ENCODE measurements at places on chromosomes 3 and 15. TPM values are rescaled to one million over a fixed set of nuclear protein-coding genes. Genes with fewer than 3 reads are reported as not detected.
A peak's percentile ranks its signal among the peaks of the same experiment; 100 is the strongest.

GRCh38 chr15:52336529-52336928 is 40.9 kb upstream of the MYO5C start:
- no peak for DNase-seq

Gene CIAO2A
- 56.5 TPM for polyA plus RNA-seq

- no peak for DNase-seq
Measured at GRCh38 chr3:182294256-182294655, 499.0 kb upstream of the ATP11B start.

GRCh38 chr3:29537889-29538609 is 257.2 kb downstream of the RBMS3 start:
- DNase-seq = no peak

DNA sequence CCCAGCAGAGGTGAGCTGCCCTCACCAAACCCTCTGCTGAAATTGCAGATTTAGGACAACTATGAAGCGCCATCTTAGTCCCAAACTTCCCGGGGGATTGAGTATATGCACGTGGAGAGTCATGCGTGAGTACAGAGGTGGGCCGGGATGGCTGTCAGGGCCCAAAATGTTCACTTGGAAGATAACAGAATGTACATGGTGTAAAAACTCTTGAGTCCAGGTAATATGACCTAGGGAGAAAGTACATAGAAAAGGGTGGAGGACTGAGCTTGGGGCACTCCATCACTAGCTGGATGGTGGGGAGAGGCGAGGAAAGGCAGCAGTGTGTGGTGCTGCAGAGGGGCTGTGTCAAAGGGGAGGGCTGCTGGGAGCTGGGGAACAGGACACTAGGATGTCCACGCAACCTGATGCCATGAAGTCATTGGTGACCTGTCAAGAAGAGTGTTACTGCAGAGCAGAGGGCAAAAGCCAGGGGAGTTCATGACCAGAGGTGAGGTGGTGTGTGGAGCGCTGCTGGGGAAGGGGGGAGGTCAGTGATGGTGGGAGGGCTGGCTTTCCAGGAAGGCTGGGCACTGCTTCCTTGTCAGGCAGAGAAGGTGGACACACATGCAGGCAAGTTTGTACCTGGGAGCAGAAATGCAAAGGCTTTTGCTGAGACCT is 236.2 kb upstream of the LYSMD4 start:
- peak; percentile 10 for DNase-seq

DNA sequence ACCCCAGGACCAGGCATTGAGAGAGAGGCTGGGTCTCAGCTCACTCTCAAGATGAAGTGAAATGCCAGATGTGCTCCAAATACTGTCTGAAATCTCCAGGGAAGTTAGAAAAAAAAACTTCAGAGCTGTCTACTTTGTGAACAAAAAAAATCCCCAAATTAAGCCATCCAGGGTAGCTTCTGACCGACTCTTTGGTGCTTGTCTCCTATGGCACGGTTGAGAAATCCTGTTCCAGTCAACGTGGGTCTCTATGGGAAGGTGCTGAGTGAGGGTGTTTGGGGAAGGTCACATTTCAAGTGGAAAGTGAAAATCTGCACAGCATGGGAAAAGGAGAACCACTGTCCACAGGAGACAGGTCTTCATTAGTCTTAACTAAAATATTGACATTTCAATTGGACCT is 322.5 kb upstream of the CFAP20DC start:
- DNase-seq = no peak

DNA sequence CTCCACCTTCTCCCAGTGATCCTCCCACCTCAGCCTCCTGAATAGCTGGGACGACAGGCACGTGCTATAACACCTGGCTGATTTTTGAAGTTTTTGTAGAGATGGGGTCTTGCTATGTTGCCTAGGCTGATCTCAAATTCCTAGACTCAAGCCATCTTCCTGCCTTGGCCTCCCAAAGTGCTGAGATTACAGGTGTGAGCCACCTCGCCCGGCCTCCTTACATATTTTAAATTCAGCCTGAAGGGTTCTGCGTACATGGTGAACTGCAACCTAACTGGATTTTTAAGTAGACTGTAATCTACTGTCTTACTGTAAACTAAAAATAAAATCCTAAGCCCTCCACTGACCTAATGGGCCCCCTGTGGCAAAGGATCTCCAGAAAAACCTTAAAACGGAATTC is 34.1 kb downstream of the MASP1 start:
- DNase-seq = no peak

Gene GPR176
- 3.8 TPM for polyA plus RNA-seq

DNA sequence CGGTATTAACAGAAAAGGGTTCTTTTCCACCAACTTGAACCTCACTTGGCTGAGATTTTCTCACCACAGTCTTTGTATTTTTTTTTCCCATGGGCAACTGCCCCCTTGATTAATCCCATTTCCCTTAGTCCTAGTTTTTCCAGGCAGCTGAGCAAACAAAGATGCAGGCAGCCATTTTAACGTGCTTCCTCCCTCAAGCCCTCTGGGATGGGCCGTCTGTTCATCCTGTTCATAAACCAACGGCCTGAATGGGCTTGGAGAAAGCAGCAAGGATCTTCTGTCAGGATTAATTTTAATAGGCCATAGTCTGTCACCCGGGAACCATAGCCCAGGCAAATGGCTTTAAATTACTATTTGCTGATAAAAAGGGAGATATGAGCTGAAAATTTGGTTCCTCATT is 10.4 kb upstream of the POLR2M start:
- no peak for DNase-seq

DNA sequence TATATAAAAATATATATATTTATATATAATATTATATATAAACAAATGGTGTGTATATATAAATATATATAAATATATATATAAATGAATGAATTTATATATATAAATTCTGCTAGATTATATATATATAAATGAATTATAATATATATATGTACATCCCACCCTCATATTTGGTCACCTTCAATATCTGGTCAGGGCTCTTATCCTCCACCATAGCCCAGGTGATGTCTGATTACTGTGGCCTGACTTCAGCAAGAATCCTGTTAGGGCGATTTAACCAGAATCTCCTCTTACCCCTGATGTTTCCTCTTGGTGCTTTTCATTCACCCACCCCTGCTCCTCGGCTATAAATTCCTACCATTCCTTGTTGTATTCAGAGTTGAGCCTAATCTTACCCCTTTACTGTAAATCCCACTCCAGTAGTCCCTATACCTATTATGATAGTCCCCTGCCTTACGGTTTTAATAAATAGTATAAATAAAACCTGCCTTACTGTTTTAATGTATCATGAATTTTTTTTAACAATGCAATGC is 439.6 kb downstream of the PLOD2 start:
- DNase-seq = no peak

DNA sequence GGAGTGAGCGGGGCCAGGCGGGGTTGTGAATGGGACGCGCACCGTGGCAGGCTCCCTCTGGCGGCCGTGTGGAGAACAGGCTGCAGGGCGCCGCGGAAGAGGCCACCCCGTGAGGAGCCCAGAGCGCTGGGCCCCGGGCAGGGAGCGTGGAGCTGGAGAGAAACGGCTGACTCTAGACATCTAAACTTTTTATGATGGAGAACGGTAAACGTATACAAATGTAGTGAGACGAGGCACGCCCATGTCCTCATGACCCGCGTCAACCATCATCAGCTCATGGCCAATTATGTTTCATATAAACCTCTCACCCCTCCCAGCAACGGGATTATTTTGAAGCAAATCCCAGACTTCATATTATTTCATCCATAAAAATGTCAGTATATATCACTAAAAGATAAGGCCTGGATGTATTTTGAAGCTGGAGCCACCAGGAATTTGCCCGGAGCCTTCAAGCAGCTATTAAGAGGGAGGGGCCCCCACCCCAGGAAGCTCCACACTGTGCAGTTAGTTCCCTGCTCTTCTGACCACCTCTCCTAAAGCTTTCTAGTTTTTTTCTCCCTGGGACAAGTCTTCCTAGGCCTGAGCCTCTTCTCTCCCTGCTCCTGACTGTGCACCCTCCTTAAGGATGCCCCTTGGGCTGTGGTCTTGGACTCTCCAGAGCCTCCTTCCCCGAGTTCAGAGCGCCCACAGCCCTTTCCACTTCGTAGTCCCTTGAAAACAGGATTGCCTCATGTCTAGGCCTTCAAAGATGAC is 149.5 kb downstream of the SMAD6 start:
- DNase-seq = peak; percentile 86

Gene ILDR1
- polyA plus RNA-seq = 5.3 TPM

Gene MASP1
- polyA plus RNA-seq = 3.2 TPM

DNA sequence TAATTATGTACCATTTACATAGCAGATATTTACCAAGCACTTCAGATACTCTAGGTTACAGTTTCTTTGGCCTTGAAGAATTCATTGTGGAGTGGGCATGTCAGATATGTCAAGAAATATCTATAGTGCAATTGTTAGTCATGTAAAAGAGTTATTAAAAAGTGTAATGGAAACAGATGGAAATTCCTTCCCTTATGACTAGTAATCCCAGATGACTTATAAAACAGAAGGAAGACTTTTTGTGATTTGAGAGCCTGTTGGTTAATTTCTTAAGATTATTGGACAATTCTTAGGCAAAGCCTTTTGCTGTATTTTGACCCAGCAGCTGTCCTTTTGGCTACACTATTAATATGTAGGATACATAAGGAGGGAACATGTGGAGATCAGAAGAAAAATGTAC is 708.9 kb upstream of the NECTIN3 start:
- DNase-seq = no peak

Gene ERICH6
- 1.4 TPM for polyA plus RNA-seq

GRCh38 chr15:73782344-73782959 is 29.3 kb upstream of the INSYN1 start:
- no peak for DNase-seq

GRCh38 chr15:79025802-79026201 is 64.8 kb downstream of the RASGRF1 start:
- no peak for DNase-seq

Gene FBLN2
- polyA plus RNA-seq = 29.8 TPM

Gene GOLGA8S
- 1.5 TPM for polyA plus RNA-seq

Gene DUOXA2
- 0.11 TPM for polyA plus RNA-seq

GRCh38 chr3:185818267-185818875 is 6.5 kb downstream of the IGF2BP2 start:
- DNase-seq = no peak

GRCh38 chr3:47617086-47618010 is 38.7 kb upstream of the CSPG5 start:
- no peak for DNase-seq

GRCh38 chr3:46998121-46998851 is 18.8 kb downstream of the NBEAL2 start:
- peak; percentile 77 for DNase-seq

- DNase-seq = no peak
Measured at GRCh38 chr3:148923592-148923991, 58.5 kb downstream of the CPA3 start.

- no peak for DNase-seq
Measured at GRCh38 chr3:112514527-112515128, 15.4 kb upstream of the BTLA start.

Gene SCN11A
- polyA plus RNA-seq = 0.57 TPM

GRCh38 chr15:98840053-98840452 is 167.5 kb downstream of the PGPEP1L start:
- no peak for DNase-seq

Data from left lung (tissue), 14 donors.